ENCODE measurements at places on chromosomes 13 and 19.
A peak's percentile ranks its signal among the peaks of the same experiment; 100 is the strongest.

DNA sequence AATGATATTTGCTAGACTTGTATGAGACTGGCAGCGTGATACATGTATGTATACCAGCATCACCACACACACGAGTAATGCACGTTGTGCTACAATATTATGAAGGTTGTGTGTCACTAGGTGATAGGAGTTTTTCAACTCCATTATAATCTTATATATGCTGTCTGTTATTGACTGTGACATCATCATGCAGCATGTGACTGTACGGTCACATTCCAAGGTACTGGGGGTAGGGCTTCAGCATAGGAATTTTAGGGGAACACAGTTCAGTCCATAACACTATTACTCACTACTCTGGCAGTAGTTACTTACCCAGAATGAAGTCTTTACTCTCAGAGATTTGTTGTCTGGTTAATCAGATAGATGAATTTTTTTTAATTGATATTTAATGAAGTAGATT, 91.1 kb downstream of the CDK8 start:
- no peaks in the 10 kb centered on the region for H3K27me3 ChIP-seq
- H3K4me3 ChIP-seq = no peak overlapping the region
- H3K27ac ChIP-seq = no peak overlapping the region
- peaks cover 36% of the 10 kb centered on the region for H3K36me3 ChIP-seq
- DNase-seq = no peak

DNA sequence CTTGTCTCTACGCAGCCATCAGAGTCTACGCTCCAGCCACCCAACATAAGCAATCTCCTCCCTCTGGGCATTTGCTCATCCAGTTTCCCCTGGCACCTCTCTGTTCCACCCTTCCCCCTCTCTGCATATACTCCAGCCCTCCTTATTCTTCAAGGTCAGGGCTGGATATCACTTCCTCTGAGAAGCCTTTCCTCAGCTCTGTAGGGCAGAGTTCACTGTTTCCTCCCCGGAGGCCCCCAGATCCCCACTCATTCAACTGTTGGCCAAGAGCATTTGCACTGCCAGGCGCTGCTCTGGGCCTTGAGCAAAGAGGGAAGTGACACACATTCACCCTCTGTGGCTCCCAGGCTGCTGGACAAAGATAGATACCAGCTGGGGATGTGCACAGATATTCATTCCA, 3.3 kb downstream of the FCGRT start:
- peak overlapping the region; percentile 67 for H3K4me3 ChIP-seq
- peaks cover 50% of the 10 kb centered on the region for H3K4me1 ChIP-seq
- peaks cover 10% of the 10 kb centered on the region for H3K27me3 ChIP-seq
- H3K27ac ChIP-seq = peak overlapping the region; percentile 66

GRCh38 chr13:30481241-30481760, 15.6 kb upstream of the HMGB1 start:
- H3K4me1 ChIP-seq = no peaks in the 10 kb centered on the region
- no peaks in the 10 kb centered on the region for H3K27me3 ChIP-seq
- H3K4me3 ChIP-seq = no peak overlapping the region
- no peaks in the 10 kb centered on the region for H3K36me3 ChIP-seq
- DNase-seq = no peak
- H3K27ac ChIP-seq = no peak overlapping the region

- H3K27ac ChIP-seq = peak overlapping the region; percentile 37
- no peaks in the 10 kb centered on the region for H3K27me3 ChIP-seq
- no peaks in the 10 kb centered on the region for H3K36me3 ChIP-seq
- H3K4me1 ChIP-seq = peaks cover 5% of the 10 kb centered on the region
- H3K4me3 ChIP-seq = no peak overlapping the region
- DNase-seq = peak; percentile 11
These were observed 113.7 kb downstream of the RFC3 start for GRCh38 chr13:33931397-33932311.

DNA sequence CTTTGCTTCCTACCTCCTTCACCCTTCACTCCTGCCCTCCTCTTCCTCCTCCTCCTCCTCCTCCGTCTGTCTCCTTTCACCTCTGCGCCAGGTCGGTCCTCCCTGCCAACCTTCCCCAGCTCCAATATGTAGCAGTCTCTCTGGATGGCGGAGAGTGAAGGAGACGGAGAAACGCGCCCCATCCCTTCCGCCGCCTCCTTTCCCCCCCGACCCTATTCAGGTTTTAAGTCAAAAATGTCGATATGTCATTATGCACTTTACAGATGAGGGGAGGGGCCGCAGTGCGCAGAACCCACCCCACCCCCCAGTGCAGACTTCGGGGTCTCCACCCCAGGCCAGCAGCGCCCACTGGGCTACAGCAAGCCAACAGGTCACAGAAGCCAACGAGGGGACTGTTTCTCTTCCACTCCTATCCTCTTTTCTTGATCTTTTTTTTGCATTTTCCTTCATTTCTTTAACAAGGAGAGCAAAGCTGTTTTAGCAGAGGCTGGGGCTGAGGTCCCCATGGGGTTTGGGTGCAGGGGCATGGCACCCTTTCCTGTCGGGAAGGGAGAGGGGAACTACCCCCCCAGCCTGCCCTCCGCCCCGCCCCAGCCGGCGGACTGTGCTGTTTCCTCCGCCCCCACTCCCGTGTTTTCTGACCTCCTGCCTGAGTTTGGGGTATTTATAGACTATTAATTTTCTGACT, 9.2 kb downstream of the MIDN start:
- peaks cover 3% of the 10 kb centered on the region for H3K27me3 ChIP-seq
- peaks cover 62% of the 10 kb centered on the region for H3K4me1 ChIP-seq
- peaks cover 18% of the 10 kb centered on the region for H3K36me3 ChIP-seq
- H3K4me3 ChIP-seq = peak overlapping the region; percentile 42

- no peaks in the 10 kb centered on the region for H3K27me3 ChIP-seq
- no peak overlapping the region for H3K4me3 ChIP-seq
- DNase-seq = no peak
- no peaks in the 10 kb centered on the region for H3K36me3 ChIP-seq
- H3K4me1 ChIP-seq = peaks cover 41% of the 10 kb centered on the region
These were observed 2.1 kb downstream of the ERFL start for GRCh38 chr19:41926028-41926762.

GRCh38 chr19:16266586-16266942, 58.1 kb upstream of the KLF2 start:
- H3K27ac ChIP-seq = no peak overlapping the region
- DNase-seq = no peak
- peaks cover 12% of the 10 kb centered on the region for H3K4me1 ChIP-seq
- no peaks in the 10 kb centered on the region for H3K36me3 ChIP-seq

DNA sequence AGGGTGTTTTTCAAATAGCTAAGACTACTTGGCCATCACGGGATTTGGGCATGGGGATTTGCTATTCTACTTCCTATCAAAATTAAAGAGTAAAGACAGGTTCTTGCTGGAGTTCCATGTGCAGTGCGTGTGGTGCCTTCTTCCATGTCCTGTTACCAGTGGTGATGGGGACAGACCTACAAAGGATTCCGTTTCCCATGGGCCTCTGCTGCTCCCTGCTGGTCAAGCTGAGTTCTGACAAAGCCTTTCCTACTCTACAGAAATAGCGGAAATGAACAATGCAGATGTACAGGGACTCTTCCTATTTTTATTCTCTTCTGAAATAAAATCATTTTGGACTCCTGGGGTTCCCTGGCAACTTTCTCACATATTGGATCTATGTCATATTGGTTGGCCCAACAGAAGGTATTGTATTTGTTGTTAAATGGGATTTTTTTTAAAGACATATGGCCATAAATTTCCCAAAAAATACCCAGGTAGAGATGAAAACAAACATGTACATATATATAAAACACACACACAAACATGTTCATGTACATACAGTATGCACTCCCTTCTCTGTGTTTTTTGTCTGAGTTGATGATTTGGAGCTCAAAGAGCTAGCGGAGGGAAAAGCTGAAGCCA, 90.5 kb upstream of the SLC15A1 start:
- H3K27ac ChIP-seq = no peak overlapping the region
- H3K27me3 ChIP-seq = no peaks in the 10 kb centered on the region
- H3K4me1 ChIP-seq = peaks cover 63% of the 10 kb centered on the region

- H3K27me3 ChIP-seq = peaks cover 30% of the 10 kb centered on the region
- no peak overlapping the region for H3K4me3 ChIP-seq
- no peak overlapping the region for H3K27ac ChIP-seq
- peaks cover 5% of the 10 kb centered on the region for H3K4me1 ChIP-seq
These were observed 15.3 kb downstream of the LGALS16 start for GRCh38 chr19:39670998-39671397.

DNA sequence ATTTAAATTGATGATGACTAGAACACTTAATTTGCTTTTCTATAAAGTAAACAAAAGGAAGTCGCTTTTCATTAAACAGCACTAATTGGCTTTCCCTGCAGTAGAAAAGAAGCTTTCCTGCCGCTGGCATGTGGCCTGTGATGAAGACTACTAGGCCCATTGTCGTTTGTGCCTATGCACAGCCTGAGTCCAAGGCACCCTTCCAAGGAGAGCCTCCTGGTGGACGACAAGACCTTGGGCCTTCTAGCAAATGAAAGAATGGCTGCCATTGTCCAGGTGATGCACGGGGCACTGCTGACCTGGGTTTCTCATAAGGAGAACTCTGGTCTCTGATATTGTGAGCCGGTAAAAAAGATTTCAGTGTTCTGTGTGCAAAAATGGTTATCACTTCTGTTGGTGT, 233.0 kb downstream of the COL4A1 start:
- H3K27ac ChIP-seq = peak overlapping the region; percentile 60
- H3K27me3 ChIP-seq = peaks cover 7% of the 10 kb centered on the region
- H3K36me3 ChIP-seq = no peaks in the 10 kb centered on the region
- H3K4me3 ChIP-seq = no peak overlapping the region
- peaks cover 12% of the 10 kb centered on the region for H3K4me1 ChIP-seq

- no peaks in the 10 kb centered on the region for H3K36me3 ChIP-seq
- H3K27me3 ChIP-seq = peaks cover 4% of the 10 kb centered on the region
- H3K4me1 ChIP-seq = no peaks in the 10 kb centered on the region
- DNase-seq = no peak
- no peak overlapping the region for H3K4me3 ChIP-seq
These were observed 342.6 kb downstream of the MZT1 start for GRCh38 chr13:72384879-72385278.

DNA sequence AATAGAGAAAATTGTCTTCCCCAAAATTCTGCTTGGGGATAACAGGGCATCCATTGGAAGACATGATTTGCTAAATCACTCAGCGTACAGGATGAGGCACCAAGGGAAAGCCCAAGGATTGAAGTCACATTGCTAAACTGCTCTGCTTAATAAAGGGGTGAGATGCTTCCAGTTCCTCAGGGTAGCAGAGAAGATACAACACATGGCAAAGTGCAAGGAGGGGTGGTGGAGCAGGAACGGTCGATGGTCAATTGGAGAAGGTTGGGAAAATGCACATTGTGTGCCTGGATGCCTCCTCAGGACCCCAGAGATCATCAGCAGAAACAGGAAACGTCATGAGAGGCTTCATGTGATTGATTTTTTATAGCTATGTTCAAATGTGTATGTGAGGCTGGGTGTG, 116.3 kb upstream of the SOX1 start:
- H3K27me3 ChIP-seq = peaks cover 34% of the 10 kb centered on the region
- no peak overlapping the region for H3K27ac ChIP-seq
- no peak for DNase-seq
- peaks cover 5% of the 10 kb centered on the region for H3K4me1 ChIP-seq

DNA sequence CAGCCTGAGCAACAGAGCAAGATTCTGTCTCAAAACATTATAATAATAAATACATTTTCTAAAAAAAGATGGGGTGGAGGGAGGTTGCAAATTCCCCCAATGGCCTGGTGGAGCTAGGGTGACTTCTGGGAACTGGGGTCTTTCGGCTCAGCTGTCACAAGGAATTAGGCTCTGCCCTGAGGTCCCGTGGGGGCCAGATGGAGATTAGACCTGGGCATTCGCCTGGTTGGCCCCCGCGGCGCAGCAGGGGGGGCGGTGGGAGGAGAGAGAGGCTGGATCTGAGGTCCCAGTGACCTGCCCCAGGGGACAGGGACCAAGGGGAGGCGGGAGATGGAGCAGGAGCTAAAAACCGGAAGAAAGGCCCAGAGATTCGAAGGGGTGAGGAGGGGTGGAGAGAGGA, 14.8 kb downstream of the FUT6 start:
- peaks cover 6% of the 10 kb centered on the region for H3K27me3 ChIP-seq
- no peak overlapping the region for H3K4me3 ChIP-seq
- no peak overlapping the region for H3K27ac ChIP-seq
- no peaks in the 10 kb centered on the region for H3K36me3 ChIP-seq
- peaks cover 14% of the 10 kb centered on the region for H3K4me1 ChIP-seq

- H3K4me3 ChIP-seq = peak overlapping the region; percentile 61
- no peaks in the 10 kb centered on the region for H3K36me3 ChIP-seq
- H3K4me1 ChIP-seq = peaks cover 34% of the 10 kb centered on the region
- H3K27ac ChIP-seq = peak overlapping the region; percentile 32
- DNase-seq = no peak
These were observed 3.3 kb downstream of the SIX5 start for GRCh38 chr19:45765702-45766295.
